Ascending aorta (tissue), 2 donors: ENCODE measurements at places on chromosomes 7 and 10.

GRCh38 chr7:101496017-101496416 is 133.1 kb downstream of the MYL10 start:
- H3K27me3 ChIP-seq, result no peaks in the 10 kb centered on the region
- no peak overlapping the region for H3K27ac ChIP-seq
- no peak overlapping the region for H3K4me3 ChIP-seq
- no peak for DNase-seq
- H3K4me1 ChIP-seq, result no peaks in the 10 kb centered on the region

DNA sequence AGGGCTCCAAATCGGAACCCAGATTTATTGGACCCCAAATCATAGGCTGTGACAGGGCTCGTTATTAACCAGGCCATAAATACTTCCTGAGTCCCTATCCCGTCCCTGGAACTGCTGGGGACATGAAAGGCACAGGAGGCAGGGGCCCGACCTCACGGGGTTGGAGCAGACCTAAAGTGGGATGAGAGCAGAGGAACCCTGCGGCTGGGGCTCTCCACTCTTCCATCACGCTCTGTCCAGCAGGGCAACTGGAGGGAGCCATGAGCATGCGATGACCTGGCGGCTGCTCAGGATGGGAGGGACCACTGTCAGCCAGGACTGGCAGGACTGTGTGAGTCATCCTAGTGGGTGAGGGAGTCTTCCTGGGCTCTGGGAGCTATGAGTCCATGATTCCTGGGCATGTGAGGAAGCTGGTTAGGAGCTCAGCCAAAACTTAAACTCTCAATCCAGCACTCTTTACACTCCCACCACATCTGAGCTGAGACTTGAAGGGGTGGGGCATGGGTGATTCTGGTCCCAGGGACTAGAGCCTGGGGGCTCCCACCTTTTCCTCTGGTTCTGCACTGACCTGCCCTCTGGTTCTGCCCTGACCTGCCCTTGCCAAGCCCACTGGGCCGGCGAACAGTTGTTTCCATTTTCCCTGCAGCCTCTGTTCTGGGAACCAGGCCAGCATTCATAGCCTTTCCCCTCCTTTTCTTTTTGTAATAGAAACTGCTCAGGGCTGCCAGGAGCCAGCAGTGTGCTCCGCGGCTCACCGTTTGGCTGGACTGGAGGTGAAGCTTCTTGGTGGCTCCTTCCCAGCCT is 47.1 kb downstream of the SYPL1 start:
- DNase-seq, result peak; percentile 82

- no peak overlapping the region for H3K27ac ChIP-seq
- no peak overlapping the region for H3K4me3 ChIP-seq
- H3K27me3 ChIP-seq, result no peaks in the 10 kb centered on the region
- no peaks in the 10 kb centered on the region for H3K36me3 ChIP-seq
- no peak for DNase-seq
Observed at GRCh38 chr7:83941300-83941699, 253.3 kb downstream of the SEMA3A start.

DNA sequence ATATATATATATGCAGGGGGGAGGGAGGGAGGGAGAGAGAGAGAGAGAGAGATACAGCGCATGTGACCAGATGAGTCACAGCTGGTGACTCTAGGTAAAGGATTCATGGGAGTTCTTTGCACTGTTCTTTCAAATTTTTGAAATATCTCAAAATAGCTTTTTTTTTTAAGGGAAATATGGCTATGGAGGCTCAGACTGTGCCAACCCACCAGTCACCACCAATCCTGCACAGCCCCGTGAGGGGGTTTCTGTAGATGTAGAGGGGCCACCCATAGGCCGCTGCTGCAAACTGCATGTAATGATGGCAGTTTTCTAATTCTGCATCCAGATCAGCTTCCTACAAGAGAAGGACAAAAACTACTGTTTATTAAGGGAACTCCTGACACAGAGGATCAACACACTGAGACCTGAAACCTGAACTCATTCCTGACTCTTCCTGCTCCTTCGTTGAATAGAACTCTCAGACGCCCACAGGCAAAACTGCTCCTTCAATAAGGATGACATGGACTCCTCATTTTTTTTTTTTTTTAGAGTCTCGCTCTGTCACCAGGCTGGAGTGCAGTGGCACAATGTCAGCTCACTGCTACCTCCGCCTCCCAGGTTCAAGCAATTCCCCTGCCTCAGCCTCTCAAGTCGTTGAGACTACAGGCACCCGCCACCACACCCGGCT is 17.3 kb downstream of the DAGLB start:
- no peak for DNase-seq
- peaks cover 48% of the 10 kb centered on the region for H3K36me3 ChIP-seq
- H3K27me3 ChIP-seq, result no peaks in the 10 kb centered on the region
- H3K4me3 ChIP-seq, result no peak overlapping the region
- no peak overlapping the region for H3K27ac ChIP-seq
- no peaks in the 10 kb centered on the region for H3K4me1 ChIP-seq

GRCh38 chr7:52992479-52993162 is 42.8 kb upstream of the POM121L12 start:
- no peak for DNase-seq
- no peak overlapping the region for H3K4me3 ChIP-seq
- no peak overlapping the region for H3K27ac ChIP-seq

GRCh38 chr7:55477781-55478374 is 94.4 kb downstream of the VOPP1 start:
- H3K27ac ChIP-seq, result no peak overlapping the region
- H3K4me3 ChIP-seq, result no peak overlapping the region
- peaks cover 29% of the 10 kb centered on the region for H3K36me3 ChIP-seq

DNA sequence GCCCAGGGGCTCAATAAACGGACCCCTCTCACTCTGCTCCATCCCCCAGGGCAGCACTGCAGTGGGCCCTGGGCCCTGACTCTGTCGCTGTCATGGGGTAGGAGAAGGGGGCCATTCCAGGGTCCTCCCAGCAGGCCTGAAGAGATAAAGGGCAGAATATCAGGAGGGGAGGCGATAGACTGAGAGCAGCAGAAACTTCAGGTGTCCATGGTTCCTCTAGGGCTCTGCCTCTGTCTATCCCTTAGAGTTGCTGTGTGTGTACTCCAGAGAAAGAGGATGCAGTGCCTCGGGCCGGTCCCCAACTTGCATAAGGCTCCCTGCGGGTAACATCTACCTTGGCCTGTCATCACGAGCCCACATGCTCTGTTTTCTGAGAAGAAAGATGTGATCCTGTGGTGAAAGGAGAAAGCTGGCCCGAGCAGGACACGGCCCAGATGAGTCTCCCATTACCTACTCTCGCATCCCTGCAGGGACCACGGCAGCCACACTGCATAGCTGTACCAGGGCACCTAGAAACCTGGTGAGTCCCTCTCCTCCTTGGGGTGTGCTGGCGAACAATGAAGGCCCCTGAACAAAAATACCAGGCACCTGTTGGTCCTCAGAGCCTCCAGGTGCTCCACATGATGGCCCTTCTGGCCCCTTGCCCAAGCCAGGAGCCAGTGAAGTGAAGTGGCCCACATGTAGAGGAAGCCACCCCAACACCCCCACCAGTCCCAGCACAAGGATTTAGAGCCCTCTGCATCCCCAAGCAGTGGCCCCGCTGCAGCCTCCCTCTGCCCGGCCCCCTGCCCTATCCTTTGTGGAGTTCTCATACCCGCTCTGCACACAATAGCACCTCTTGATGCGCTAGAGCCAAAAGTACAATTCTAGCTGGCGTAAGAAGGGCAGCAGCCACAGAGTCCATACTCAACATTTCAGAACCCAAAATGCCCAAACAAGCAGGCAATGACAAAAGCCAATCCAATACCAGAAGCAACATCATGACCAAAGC is 106.8 kb downstream of the ARHGAP22 start:
- DNase-seq, result no peak
- H3K27ac ChIP-seq, result no peak overlapping the region
- no peak overlapping the region for H3K4me3 ChIP-seq
- peaks cover 2% of the 10 kb centered on the region for H3K4me1 ChIP-seq
- H3K27me3 ChIP-seq, result no peaks in the 10 kb centered on the region

DNA sequence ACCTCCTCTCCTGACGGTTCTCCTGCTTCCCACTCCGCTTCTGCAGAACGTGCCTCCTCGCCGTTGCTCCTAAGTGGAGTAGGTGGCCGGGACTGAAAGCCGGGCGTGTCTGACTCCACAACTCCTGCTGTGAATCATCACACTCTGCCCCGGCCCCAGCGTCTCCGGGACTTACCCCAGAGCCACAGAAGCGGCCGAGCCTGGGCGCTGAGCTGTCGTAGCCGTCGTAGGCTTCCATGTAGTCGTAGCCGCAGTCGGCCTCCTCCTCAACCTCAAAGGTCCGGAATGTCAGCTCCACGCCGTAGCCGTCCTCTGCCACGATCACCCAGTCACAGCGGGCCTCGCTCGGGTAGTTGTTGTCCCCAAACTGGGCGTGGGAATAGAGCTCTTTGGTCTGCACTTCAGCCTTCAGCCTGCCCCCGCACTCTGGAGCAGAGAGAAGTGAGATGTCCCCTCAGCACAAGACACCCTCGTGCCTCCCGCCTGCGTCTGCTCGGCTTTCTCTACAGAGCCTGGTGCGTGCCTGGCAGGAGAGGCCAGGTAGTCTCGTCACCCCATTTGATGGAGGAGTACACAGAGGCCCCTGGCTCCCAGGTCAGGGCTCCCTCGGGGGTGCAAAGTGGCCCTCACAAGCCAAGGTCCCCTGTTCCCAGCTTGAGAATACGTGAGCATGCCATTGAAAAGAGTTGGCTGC is 11.2 kb upstream of the OPALIN start:
- H3K36me3 ChIP-seq, result no peaks in the 10 kb centered on the region
- H3K27ac ChIP-seq, result no peak overlapping the region
- H3K27me3 ChIP-seq, result no peaks in the 10 kb centered on the region
- peaks cover 4% of the 10 kb centered on the region for H3K4me1 ChIP-seq
- DNase-seq, result no peak
- H3K4me3 ChIP-seq, result no peak overlapping the region

- no peak for DNase-seq
- H3K36me3 ChIP-seq, result no peaks in the 10 kb centered on the region
- H3K4me1 ChIP-seq, result no peaks in the 10 kb centered on the region
- no peak overlapping the region for H3K27ac ChIP-seq
- no peak overlapping the region for H3K4me3 ChIP-seq
- no peaks in the 10 kb centered on the region for H3K27me3 ChIP-seq
Observed at GRCh38 chr7:37196676-37197075, 252.0 kb downstream of the ELMO1 start.

GRCh38 chr10:122510736-122511135 is 49.4 kb downstream of the HTRA1 start:
- peaks cover 70% of the 10 kb centered on the region for H3K36me3 ChIP-seq
- H3K4me3 ChIP-seq, result no peak overlapping the region
- no peak for DNase-seq
- H3K27me3 ChIP-seq, result no peaks in the 10 kb centered on the region
- no peaks in the 10 kb centered on the region for H3K4me1 ChIP-seq
- no peak overlapping the region for H3K27ac ChIP-seq

DNA sequence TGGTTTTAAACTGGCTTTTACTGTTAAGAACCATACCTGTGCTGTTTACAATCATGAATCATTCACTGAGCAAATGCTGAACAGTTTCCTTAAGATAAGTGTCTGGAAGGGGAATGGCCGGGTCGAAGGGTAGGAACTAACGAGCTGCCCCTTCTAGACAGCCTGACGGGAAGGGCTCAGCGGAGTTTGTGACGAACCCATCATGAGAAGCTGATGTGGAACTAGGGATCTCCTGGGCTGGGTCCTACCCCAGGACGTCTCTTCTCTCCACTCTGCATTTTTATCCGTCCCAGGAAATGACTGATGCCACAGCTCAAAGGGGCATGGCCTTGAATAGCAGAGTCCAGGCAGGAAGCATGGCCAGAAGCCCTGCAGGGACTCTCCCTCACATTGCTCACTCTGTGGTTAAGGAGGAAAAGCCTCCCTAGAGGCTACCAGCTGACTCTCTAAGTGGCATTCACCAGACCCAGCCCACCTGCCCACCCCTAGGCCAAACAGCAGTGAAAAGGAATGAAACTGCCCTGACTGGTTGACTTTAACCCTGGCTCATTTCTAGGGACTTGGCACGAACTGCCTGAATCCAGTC is 112.0 kb downstream of the PFKFB3 start:
- no peak for DNase-seq
- H3K27me3 ChIP-seq, result no peaks in the 10 kb centered on the region
- peak overlapping the region; percentile 14 for H3K4me3 ChIP-seq
- peaks cover 20% of the 10 kb centered on the region for H3K4me1 ChIP-seq
- H3K27ac ChIP-seq, result peak overlapping the region; percentile 51

DNA sequence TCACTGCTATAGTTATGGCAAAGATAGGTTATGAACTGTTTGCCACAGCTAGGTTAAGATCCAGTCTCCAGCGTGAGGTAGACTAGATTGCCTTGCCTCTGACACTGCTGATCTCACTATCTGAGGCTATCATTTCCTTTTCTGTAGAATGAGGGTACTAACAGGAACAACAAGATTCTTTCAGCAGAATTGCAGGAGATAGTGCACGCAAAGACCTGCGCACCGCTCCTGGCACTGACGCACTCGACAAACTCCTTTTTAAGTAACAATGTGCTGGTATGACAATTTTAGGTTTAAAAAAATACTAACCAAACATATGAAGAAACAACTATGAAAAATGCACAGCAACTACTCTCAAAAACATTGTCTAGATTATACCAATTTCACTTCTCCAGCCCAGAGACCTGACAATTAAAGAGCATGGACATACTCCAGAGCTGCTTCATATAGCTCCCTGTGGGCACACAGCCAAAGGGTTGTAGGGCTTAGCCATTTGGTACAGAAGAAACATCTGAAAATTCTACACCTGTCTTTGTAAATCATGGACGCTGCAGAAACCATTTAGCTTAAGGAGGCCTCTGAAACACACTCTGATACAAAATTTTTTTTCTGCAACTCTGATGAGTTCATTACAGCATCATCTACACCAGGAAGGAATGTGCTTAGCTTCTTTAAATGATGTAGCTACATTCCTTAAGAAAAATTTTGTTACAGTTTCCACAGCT is 7.8 kb downstream of the ADAM12 start:
- no peak overlapping the region for H3K4me3 ChIP-seq
- H3K4me1 ChIP-seq, result no peaks in the 10 kb centered on the region
- no peaks in the 10 kb centered on the region for H3K27me3 ChIP-seq
- DNase-seq, result no peak

DNA sequence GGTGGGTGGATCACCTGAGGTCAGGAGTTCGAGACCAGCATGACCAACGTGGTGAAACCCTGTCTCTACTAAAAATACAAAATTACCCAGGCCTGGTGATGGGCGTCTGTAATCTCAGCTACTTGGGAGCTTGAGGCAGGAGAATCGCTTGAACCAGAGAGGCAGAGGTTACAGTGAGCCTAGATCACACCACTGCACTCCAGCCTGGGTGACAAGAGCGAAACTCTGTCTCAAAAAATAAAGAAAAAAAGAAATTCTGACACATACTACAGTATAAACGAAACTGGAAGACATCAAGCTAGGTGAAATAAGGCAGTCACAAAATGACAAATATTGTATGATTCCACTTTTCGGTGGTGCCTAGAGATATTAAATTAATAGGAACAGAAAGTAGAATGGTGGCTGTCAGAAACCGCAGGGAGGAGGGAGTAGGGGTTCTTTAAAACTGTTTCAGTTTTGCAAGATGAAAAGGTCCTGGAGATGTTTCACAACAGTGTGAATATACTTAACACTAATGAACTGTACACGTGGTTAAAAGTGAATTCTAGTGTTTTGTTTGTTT is 23.2 kb downstream of the PILRA start:
- no peaks in the 10 kb centered on the region for H3K27me3 ChIP-seq
- H3K27ac ChIP-seq, result no peak overlapping the region

GRCh38 chr7:40722242-40722641 is 587.4 kb downstream of the SUGCT start:
- H3K27me3 ChIP-seq, result no peaks in the 10 kb centered on the region
- peaks cover 4% of the 10 kb centered on the region for H3K4me1 ChIP-seq
- no peak overlapping the region for H3K4me3 ChIP-seq
- no peaks in the 10 kb centered on the region for H3K36me3 ChIP-seq
- no peak for DNase-seq
